ENCODE measurements at places on chromosomes 3 and 15. TPM values are rescaled to one million over a fixed set of nuclear protein-coding genes. Genes with fewer than 3 reads are reported as not detected.

The SH3GL3 gene
- polyA plus RNA-seq = not detected

The MUC20 gene
- 0.17 TPM for polyA plus RNA-seq

The APBA2 gene
- polyA plus RNA-seq = 8.5 TPM

The LYZL4 gene
- not detected for polyA plus RNA-seq

The ENTPD3 gene
- not detected for polyA plus RNA-seq

Measured in BJ (cell line).